ENCODE measurements at places on chromosomes 13 and 19.

DNA sequence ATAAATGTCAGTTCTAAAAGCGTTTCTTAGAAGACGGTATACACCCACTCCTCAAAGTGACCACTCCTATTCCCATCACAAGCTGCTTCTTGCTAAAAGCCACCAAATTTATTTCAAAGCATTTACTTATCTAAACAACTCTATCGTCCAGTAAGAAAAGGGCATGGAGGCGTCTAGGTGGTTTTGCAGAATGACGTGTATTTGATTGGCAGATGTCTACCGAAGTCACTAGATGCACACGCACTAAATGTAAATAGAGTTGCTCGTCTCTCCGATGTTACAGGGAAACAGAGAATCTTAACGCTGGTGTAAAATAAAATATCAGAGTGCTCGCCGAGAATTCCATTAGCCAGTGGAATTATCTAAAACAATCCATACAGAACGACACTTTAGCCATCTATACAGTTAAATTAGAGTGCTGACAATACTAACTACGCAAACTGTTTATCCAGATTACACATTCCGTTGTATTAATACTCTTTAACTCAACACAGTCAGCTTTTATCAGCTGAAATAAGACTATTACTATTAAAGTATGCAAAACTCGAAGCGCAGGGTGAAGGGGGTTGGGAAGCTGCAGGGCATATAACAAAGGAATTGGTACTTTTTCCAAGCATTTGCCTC is 1.9 kb downstream of the KLF12 start:
- DNase-seq = no peak

- no peak for DNase-seq
These were observed 143.5 kb downstream of the DNAJC15 start for GRCh38 chr13:43166644-43167457.

DNA sequence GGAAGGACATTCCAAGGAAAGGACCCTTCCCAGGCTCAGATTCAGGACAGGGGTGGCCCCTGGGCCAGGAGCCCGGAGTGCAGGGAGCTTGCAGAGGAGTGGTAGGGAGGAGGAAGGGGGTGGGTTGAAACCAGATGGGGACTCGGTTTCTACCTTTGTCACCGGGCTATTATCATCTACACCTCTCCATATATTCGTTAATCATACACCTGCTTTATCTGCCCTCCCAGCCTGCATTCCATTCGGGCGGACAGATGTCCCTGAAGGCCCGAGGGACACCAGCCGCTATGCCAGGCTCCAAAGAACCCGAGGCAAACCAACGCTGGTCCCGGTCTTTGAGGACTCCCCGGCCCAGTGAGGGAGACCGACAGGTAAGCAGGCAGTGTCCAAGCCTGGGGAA is 15.5 kb upstream of the MYH14 start:
- no peak for DNase-seq

DNA sequence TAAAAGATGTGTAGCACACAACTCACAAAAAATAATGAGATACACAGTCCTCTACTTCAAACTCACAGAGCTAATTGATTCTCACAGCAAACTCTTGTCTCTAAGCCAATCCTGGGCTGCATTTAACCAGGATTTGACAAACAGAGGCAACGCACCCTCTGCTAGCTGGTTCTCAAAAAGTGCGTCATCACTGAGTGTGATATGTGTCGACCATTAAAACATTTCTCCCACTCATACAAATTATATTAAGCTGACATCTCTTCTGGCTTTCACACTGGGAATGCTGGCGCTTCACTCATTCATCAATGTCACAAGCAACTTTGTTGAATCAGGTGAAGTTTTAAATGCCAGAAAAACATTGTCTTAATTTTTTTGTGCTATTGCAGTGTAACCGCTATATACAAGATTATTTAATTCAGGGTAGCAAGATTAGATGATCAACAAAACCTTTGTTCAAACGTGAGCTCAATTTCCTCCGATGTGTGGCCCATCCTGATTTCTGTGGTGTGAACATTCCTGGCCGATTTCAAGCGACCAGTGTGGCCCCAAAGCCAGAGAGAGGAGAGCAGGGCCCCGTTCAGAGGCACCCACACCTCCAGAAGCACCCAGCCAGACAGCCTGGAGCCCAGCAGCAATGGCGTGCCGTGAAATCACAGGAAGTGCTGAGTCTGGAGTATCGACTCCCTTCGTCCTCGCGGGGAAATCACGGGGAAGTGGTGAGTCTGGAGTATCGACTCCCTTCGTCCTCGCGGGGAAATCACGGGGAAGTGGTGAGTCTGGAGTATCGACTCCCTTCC is 49.4 kb downstream of the RASA3 start:
- DNase-seq = no peak

DNA sequence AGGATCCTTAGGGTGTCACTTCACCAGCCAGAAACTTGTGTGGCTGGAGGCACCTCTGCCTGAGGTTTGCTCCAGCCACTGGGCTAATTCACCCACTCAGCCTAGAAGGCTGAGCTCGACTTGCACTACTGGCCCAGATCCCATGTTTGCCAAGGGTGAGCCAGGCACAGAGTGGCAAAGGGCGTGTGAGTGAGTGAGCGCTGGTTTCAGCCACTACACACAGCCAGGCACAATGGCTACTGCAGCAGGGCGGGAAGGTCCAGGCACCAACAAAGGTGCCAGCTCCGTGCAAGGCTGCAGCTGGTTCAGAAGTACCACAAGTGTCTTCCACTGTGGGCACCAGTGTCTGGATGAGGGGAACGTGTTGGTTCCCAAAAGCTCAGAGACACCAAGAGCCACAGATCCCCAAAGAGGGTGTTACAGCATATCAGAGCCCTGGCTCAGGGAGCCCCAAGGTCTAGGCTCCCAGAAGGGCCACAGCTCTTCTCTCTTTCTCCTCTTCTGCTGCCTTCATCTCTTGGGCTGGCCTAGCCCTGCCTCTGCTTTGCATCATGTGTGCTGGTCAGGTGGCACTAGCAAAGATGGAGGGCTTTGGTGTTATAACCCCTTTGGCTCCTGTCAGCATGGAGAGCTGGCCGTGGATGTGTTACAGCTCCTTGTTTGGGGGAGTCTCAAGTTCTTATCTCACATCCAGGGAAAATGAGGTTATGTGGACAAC is 736.3 kb upstream of the KLHL1 start:
- DNase-seq = no peak

- no peak for DNase-seq
These were observed 17.7 kb downstream of the SIN3B start for GRCh38 chr19:16846901-16847300.

- DNase-seq = no peak
These were observed 29.1 kb downstream of the SIGLEC5 start for GRCh38 chr19:51600940-51601580.

DNA sequence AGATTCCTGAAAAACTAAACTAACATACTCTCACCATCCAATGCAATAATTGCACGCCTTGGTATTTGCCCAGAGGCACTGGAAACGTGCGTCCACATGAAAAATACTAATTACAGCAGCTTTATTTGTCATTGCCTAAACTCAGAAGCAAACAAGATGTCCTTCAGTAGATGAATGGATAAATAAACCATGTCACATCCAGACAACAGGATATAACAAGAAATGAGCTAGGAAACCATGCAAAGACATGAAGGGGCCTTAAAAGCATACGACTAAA is 25.0 kb downstream of the ELL start:
- DNase-seq = no peak

GRCh38 chr13:33541962-33542308 is 256.4 kb upstream of the STARD13 start:
- no peak for DNase-seq

DNA sequence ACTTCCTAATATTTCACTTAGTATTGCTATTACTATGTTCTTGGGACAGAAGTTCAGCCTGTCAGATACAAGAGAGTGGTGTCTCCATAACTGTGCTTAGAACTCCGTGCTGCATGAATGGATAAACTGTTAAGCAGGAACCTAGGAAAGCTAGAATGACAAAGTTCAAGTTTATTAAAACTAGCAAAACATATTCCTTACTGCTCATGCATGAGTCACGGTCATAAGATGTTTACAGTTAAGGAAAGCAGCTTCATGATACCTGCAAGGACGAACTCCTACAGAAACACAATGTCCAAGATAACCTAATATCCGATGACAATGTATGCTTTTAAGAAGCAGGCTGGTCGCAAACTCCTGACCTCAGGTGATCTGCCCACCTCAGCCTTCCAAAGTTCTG is 6.0 kb upstream of the ZNF765 start:
- DNase-seq = no peak

GRCh38 chr19:15556634-15557181 is 48.4 kb downstream of the CYP4F22 start:
- DNase-seq = no peak

- no peak for DNase-seq
These were observed 32.7 kb upstream of the GPR183 start for GRCh38 chr13:99339736-99340397.

DNA sequence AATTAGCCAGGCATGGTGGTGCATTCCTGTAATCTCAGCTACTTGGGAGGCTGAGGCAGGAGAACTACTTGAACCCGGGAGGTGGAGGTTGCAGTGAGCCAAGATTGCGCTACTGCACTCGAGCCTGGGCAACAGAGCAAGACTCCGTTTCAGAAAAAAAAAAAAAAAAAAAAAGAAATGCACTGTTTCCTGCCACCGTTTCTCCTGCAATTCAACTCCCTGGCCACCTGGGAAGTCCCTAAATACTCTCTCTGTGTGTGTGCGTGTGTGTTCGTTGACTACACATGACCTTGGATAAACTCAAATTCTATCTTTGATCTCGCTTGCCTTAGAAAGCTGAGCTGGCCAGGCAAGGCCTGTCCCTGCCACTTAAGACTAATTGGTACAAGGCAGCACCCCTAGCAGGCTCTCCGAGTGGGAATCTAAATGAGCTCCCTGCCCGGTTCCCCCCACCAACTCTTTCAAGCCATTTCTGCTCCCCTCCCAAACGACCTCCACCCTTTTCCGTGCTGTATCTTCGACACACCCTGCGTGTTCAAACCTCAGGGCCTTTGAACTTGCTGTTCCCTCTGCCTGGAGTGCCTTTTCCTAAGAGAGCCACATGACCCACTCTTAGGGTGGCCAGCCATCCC is 5.2 kb upstream of the BCAT2 start:
- DNase-seq = no peak

DNA sequence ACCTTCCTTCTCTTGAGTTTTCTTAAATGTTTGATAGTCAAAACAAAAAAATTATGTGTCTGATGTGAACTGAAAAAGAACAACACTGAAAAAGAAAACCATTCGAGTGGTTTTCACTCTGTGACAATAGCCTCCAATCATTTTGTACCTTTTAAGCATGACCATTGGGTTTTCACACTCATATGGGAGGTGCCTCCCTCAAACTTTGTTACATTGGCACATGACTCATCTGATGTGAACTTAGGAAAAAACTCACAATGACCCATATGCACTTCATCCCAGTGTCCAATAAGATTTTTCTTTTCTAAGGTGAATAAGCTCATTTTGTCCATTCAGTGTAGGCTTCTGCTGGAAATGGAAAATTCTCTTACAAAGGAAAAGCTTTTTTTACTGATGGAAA is 66.6 kb upstream of the XPO4 start:
- DNase-seq = no peak

GRCh38 chr19:33456076-33456844 is 65.3 kb downstream of the PEPD start:
- DNase-seq = no peak

DNA sequence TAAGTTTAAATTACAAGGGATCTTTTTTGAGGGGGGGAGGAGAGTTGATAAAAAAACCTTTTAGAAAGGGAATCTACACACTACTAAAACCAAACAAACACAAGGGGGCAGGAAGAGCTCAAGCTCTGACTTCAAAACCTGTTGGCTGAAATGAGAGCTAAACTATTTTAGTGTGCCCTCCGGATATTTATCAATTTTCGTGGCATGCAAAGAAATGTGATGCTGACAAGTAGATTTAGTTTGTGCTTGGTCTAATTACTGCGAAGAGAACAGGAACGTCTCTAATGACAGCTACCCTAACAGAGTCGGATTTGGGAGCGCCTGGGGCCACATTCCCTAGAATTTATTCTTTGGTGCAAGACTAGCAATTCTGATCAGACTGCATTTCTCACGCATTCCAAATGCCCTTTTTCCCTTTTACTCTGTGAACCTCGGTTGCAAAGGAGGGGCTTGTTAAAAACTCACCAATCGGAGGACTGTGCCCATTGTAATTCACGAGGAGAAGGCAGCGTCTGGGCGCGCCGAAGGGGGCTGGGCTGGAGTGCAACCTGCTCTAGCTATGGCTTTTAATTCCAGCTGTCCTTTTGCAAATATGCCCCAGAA is 802 bp upstream of the FREM2 start:
- no peak for DNase-seq

DNA sequence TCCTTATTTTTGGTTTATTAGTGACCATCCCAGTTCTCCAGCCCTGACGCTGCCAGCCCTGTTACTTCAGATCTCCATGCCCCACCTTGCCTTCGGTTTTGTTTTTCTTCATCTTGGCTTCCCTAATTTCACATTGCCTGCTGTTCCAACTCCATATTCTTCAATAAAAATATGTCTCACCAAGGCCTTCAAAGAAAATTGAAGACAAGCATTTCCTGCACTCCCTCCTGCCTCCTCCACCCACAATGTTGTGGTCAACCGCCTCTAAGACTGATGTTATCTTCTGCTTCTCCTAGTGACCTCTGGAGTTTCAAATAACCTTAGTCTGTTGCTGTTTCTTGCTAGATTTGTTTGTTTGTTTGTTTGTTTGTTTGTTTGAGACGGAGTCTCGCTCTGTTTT is 14.6 kb downstream of the PLD3 start:
- no peak for DNase-seq

DNA sequence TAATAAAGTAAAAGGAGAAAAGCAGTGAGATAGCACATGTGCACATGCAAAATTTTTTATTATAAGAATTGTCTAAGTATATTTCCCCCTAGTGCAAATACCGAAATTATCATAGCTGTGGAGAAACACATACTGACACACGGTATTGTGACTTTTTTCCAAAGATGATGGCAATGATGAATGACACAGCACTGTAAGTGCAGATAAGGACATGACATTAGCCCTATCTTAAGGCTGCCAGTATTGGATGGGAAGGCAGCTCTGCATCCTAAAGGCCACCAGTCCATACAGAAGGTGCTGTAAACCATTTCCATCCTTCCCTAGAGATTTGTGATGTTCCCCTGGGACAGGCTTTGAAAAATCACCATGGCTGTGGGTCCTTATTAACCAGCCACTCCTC is 11.5 kb upstream of the MICU2 start:
- no peak for DNase-seq
